ENCODE measurements at places on chromosomes 1 and 21.

GRCh38 chr1:93839753-93840152 lies 39.3 kb downstream of the DNTTIP2 start:
- no peak for DNase-seq

DNA sequence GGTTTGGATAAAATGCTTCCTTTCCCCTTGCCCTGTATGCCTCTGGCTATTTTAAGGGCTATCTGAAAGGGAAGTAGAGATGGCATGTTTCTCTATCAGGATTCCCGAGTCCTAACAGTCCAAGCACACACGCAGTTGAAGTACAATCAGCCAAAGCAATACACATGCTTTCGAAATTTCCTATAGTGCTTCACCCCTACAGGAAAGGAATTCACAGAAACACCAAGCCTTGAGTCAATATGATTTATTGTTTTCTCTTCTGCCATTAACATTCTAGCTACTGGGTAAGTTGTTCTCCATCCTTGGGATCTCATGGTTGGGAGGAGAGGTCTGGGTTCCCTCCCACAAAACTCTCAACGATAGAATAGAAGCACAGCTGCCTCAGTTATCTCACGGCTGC lies 8.7 kb downstream of the ITLN1 start:
- DNase-seq, result no peak

- DNase-seq, result peak; percentile 70
These were observed 151.7 kb downstream of the NR5A2 start for GRCh38 chr1:200179126-200179780.

DNA sequence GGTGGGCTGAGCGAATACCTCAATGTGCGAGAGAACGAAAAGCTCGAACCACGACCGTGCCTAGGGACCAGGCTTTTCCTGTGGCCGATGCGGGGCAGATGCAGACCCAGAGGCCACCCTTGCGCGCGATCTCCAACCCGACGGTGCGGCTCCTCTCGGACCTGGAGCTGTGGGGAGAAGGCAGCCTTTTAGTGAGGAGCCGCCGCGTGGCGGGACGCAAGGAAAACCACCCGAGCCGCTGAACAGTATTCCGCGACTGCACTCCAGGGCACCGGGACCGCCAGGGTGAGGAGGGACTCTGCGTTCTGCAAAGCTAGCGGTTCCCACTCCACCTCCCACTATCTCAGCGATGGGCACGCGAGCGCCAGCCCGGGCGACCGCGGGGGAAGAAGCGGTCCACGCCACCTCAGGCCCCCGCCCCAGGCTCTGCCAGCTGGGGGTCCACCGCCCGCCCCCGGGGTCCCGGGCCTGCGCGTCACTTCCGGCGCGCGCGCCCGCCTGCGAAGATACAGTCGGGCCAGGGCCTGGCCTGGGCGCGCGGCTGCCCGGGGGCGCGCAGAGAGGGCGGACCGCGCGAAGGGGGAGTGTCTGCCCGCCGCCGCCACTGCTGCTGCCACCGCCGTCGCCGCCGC lies 66.5 kb upstream of the PRKACB start:
- DNase-seq, result peak; percentile 84

DNA sequence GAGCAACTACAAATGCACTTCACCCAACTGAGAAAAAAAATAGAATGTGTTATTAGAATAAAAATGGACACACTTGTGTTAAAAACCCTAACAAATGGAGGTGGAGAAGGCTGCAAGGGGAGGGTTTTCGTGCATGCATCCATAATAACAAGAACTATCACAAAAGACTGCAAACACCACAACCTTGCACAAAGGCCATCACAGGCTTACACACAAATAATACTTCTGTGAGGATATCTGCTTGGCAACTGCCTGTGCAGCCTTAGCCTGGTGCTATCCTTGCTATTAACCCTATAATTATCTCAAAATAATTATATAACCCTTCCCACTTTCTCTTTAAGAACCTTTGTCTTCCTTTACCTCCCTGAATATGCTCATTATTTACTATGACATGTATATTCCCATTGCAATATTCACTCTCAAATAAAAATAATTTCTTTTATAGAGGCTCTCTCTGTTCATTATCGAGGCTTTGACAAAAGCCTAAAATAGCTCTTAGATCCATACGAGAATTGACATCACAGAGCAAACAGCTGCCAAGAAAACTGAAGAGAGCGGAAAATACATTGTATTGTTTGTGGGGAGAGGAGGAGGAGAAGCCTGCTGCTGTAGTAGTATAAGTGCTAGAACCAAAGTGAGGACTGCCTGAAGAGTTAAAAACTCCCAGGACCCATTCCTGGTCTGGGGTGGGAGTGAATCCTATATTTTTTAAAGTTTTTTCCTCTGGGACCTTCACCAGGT lies 1768.7 kb downstream of the BRINP3 start:
- no peak for DNase-seq

- DNase-seq, result peak; percentile 65
These were observed 18.3 kb upstream of the PADI4 start for GRCh38 chr1:17289721-17290120.

GRCh38 chr1:107277022-107277421 lies 136.2 kb downstream of the NTNG1 start:
- DNase-seq, result peak; percentile 53

DNA sequence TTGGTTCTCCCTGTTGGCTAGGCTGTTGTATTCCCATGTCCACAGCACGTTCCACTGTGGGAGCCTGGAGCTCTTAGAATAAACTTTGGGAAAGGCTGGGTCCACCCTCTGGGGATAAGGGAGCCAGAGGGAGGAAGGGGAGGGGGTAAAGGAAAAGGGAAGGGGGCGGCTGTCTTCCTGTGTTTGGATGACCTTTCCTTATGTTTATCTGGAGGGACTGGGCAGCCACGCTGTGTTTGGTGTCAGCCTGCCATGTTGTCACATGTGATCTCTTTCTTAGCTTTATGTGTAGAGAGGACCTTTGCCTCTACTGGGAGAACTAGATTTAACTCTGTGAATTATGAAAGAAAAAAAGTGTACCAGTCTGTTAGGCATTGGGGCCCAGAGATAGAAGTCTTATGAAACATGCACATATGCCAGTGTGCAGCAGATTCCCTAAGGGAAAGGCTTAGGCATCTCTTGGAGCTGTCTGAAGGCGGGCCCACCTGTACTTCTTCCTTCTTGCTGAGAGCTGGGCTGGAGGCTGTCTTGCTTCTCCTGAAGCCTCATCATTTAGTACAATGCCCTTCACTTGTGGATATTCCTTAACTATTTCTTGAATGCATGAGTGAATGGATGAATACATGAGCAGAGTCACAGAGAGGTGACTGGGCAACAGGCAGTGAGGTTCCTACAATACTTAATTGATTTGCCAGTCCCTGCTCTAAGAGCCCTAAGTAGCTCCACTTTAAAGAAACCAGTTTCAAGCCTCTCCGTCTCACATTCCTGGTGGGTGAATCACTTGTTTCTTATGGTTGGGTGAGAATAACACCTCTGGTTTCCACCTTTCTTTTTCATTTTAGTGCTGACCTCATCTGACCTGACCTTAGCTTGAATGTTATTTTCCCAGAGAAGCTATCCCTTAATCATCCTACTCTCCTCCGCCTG lies 62.5 kb upstream of the ARHGAP29 start:
- DNase-seq, result peak; percentile 67

GRCh38 chr1:26225033-26225831 lies 8.8 kb upstream of the CEP85 start:
- DNase-seq, result peak; percentile 16

DNA sequence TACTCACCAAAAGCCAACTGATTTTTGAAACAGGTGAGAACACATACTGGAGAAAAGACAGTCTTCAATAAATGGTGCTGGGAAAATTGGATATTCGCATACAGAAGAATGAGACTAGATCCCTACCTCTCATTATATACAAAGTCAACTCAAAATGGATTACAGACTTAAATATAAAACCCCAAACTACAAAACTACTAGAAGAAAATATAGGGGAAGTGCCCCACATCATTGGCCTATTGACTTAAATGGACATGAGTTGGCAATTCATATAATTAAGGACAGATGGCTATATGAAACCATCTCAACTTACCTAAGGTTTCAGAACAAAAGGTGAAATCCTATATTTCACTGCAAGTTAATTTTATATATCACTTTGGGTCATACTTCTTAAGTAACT lies 60.1 kb downstream of the C4BPA start:
- DNase-seq, result no peak

- DNase-seq, result peak; percentile 29
These were observed 23.4 kb upstream of the TSPAN2 start for GRCh38 chr1:115112496-115113375.

DNA sequence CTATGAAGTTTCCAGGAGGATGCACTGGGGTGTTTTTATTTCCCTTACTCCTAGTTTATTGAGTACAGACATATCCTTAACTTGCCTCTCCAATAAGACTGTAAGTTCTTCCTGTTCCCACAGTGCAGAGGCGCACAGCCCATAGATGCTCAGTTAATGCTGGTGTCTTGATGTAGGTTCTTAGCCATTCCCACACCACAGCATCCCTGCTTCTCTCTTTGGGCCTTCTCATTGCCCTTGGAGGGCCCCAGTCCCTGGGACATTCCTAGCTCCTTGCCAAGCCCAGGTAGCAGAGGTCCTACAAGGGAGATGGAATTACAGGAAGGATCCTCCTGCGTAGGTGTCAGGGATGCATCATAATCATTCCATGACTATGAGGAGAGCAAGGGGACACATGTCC lies 61.6 kb upstream of the HMGB4 start:
- DNase-seq, result no peak

DNA sequence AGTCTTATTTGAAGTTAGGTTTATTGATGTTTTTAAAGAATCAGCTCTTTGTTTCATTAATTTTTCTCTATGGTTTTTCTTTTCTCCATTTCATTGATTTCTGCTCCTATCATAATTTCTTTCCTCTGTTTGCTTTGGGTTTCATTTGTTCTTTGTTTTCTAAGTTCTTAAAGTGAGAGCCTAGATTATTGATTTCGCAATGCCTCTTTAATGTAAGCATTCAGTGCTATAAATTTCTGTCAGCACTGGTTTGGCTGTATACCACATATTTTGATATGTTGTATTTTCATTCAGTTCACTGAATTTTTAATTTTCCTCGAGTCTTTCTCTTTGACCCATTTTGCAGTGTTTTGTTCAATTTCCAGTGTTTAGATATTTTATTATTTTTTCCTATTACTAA lies 68.7 kb downstream of the DNAH14 start:
- no peak for DNase-seq

DNA sequence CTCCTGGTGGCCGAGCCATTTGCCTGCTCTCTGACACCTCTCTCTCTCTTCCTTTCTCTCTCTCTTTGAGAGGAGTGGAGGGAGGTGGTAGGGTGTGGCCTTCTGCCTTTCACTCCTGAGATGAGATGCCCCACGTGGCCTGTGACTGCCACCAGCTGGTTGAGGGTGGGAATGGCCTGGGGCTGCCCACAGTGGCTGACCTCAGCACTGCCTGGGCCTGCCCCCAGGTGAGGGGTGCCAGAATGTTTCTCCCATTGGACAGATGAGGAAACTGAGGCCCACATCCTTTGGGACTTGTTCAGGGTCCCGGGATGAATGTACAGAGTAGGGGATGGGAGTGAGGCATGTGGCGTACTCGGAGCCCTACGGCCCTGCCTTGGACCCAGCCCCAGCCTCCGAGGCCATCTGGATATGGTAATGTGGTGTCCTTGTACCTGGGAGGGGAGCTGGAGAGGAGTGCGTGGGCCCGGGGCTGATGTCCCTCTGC lies 12.7 kb upstream of the C1orf167 start:
- DNase-seq, result peak; percentile 8

- DNase-seq, result no peak
These were observed 118.2 kb downstream of the ODF2L start for GRCh38 chr1:86277936-86278335.

DNA sequence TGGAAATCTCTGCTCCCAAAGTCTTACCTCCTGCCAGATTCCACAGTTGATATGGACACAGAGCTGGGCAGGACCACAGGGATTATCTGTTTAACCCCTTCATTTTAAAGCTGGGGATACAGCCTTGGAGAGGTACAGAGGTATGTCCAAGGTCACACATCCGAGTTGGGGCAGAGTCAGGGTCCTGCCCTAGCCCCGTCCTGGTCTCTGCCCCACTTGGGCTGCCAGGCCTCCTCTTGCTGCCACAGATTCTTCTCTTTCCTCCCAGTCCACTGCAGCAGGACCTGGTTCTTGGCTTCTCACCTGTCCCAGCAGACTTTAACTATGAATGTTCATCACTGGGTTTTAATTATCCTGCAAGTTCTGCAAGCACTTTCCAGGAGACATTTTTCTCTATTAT lies 258.3 kb downstream of the MATN1 start:
- no peak for DNase-seq

DNA sequence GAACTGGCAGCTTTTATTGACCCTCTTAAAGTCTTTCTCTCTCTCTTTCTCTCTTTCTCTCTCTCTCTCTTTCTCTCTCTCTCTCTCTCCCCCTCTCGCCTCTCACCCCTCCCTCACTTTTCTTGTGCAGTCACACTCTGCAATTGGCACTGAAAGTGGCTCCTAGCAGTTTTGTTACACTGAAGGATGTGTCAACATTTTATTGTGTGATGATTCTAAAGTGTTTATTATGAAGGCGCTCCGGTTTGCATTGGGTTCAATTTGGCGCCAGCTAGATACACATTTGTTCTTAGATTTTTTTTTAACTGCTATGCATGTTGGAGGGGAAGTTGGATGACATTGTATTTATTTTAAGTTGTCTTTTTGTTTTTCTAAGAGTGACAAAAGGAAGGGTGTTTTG lies 64.0 kb upstream of the CHRM3 start:
- DNase-seq, result no peak

GRCh38 chr1:34736692-34737091 lies 18.2 kb upstream of the GJB5 start:
- DNase-seq, result no peak

DNA sequence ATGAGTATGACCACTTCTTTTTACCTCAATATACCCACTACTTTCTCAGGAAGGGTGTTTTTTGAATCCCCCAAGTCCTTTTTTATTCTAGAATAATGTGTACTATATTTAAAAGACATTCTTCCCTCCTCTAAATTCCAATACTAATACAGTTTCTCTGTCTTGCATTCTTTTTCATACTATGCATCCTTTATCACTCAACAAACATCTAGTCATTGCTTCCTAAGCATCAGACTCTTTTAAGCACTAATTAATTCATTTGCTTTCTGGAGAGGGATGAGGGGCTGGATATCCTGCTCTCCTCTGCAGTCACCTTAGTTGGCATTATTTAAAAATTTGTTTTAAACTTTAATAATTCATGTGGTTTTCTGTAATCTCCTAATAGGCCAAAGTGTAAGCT lies 838.8 kb downstream of the KCNT2 start:
- DNase-seq, result peak; percentile 51

DNA sequence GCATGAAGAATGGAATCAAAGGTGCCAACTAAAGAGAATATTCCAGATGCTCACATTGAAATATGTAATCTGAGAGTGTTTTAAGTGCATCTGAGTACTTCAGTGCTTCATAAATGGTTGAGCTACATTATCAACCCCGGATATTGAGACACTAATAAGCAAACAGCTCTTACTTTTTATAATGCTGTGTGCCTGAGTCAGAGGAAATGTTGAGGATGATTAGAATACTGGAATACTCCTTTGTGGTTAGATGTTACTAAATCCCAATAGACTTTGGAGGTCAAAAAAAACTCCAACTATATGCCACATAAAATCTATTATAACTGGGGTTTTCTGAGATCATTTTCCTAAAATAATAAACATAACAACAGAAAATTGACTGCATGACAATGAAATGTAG lies 12.5 kb upstream of the KCNA3 start:
- peak; percentile 47 for DNase-seq

All from fibroblast of skin of right biceps (primary cell).